GM20000 (cell line): ENCODE measurements at places on chromosomes 6 and 20.

- no peak for DNase-seq
These were observed 14.0 kb downstream of the ZC2HC1B start for GRCh38 chr6:143878272-143878760.

DNA sequence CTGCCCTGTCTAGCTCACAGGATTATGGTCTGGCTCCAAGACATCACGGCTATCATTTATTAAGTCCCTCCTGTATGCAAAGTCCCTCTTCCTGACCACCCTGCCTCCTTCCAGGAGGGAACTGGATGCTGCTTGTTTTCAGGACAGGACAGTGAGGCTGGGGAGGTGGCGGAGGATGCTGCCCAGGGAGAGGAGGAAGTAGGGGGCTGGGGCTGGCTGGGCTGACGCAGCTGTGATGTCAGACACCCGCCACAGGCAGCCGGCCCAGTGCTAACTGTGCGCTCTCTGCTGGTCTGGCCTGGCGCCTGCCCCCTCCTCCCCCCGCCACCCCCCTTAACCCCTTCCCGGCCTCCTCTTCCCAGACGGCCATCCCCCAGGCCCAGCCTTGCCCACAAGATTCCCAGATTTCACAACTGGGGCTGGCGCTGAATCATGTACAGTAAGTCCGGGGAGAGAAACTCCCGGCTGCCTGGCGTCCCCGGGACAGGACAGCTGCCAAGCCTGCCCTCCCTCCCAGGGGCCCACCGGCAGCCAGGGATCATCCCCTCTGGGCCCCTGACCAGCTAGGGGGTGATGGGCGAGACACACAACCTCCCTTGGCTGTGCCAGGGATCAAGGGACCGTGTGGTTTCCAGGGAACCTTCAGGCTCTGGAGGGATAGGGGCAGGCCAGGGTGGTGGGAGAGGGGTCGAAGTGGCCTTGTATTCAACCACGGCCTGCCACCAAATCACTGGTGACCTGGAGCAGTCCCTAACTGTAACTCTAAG, 118.1 kb downstream of the CEBPB start:
- DNase-seq = no peak

DNA sequence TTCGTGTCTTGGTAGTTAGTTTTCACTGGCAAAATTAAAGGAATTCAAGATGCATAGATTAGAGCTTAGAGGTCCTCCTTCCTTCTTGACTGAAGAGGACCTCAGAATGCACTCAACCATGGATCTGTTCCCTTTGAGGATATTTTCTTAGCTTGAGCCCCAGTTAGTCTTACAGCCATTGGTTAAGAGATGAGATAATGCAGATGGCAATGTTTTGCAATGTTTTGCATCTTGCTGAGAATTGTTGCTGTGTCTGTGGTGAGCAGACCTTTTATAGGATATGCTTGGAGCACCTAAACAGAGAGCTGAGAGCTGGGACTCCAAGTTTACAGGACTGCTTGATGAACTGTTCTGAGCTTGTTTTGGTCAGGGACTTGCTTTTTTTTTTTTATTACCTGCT, 107.5 kb downstream of the TMEM170B start:
- DNase-seq = no peak

- DNase-seq = no peak
These were observed 22.4 kb upstream of the CALHM6 start for GRCh38 chr6:116438590-116439448.

GRCh38 chr6:24205020-24205492, 79.0 kb downstream of the NRSN1 start:
- peak; percentile 17 for DNase-seq

DNA sequence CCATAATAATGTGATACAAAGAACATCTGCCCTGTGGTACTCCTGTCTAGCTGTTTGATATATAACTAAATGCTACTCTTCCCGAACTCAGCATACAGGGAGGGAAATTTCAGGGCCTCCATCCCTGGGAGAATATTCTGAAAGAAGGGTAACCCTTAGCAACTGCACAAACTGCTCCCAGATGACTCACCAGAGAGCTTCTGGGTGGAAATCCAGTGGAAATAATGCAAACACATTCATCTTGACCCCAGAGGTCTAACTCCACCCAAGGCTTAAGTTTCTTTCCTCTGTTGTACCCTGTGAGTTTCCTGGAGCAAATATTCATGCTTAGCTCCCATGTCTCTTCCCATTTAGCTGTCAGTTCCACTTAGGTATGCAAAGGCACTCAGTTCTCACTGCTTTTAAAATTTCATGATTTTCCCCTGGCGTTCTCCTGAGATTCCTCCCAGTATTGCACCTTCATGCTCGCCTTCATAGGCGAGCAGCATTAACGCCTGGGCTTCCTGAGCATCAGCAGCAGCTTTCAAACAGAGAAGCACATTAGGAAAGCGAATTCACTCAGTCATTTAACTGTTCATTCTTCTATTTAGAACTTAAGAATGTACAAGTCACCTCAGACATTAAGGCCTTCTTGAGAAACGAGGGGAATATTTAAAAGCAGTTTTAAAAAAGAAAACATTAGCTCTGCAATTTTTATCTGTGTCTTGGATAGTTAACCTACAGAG, 43.8 kb upstream of the LAMA4 start:
- no peak for DNase-seq

GRCh38 chr6:165956874-165957273, 210.8 kb downstream of the TBXT start:
- no peak for DNase-seq

GRCh38 chr6:143053856-143054255, 6.8 kb upstream of the AIG1 start:
- no peak for DNase-seq

- DNase-seq = no peak
These were observed 106.3 kb downstream of the PREX1 start for GRCh38 chr20:48721324-48722001.

DNA sequence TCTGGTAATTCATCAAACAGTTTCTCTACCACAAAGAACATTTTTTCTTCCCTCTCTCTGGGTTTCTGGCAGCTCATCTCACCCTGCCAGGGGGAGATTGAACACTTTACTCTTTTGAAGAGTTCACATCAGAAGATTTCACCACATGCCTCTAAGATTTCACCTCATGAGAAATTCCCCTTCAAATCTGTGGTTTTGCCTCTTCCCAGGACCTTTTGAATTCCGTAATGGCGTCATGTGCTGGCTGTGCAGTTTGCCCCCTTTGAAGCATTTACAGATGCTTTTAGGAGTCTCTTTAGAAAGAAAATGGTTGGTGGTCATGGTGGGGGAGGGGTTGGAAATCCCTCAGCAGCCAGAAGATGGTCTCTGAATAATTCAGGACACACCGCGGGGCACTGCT, 486.1 kb downstream of the QKI start:
- no peak for DNase-seq

DNA sequence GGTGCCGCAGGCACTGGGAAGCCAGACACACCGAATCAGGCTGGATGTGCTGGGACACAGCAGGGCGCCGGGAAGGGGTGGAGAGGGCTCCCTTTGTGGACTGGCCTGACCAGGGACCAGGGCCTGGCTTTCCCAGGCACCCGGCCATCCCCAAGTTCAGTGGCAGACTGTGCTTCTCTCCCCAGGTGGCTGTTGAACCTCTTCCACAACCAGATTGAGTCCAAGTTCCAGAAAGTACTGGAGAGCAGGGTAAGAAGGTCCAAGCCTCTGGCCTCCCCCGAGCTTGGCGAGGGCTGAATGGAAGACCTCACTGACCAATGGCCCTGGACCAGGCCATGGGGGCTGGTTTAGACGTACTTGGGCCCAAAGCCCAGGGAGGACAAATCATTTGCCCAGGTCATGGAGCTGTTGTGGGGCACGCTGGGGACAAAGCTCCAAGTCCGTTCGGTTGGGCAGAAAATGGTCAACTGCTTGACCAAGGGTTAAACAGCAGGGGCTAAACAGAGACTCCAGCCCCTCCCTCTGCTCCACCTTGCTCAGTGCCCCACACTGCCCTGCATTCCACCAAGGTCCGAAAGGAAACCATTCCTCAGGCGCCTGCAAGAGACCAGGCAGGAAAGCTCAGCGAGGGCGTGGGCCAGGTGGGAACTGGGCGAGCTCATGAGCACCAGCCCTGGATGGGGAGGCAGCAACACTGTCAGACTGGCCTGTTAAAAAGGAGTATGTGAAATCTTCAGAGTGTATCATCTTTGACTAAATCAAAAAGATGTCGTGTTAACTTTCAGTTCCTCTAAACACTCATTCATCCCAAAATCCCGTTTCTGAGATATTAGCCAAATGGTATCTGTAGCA, 9.1 kb downstream of the LBP start:
- no peak for DNase-seq
